Aorta (tissue), 5 donors: ENCODE measurements at places on chromosomes 2 and 18. TPM values are rescaled to one million over a fixed set of nuclear protein-coding genes. Genes with fewer than 3 reads are reported as not detected.

DNA sequence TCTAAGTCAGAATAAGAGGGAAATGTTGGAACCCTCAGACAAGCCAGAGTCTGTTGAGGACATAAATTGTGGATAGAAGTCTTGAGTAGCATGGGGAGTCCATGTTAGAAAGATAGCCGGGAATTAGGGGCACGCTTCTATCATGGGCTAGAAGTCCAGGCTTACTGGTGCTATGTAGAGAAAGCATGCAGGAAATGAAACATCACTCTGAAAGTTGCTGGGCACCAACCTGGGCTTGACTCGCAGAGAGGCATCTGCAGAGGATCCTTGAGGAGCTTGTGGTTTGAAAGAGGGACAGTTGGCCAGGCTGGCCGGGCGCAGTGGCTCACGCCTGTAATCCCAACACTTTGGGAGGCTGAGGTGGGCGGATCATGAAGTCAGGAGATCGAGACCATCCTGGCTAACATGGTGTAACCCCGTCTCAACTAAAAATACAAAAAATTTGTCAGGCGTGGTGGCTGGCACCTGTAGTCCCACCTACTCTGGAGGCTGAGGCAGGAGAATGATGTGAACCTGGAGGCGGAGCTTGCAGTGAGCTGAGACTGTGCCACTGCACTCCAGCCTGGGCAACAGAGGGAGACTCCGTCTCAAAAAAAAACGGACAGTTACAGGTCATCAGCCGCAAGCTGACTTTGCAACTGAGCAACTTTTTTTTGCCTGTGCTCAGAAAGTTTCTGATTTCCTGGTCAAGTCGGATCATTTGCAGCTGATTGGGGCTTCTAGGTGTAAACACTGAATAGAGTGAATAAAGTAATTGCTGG is 24.9 kb downstream of the CERS6 start:
- no peaks in the 10 kb centered on the region for H3K4me1 ChIP-seq
- no peak overlapping the region for H3K4me3 ChIP-seq
- no peak for DNase-seq
- no peaks in the 10 kb centered on the region for H3K36me3 ChIP-seq
- H3K27me3 ChIP-seq = no peaks in the 10 kb centered on the region

- no peak overlapping the region for H3K4me3 ChIP-seq
- DNase-seq = no peak
Measured at GRCh38 chr2:128187032-128187654, 96.1 kb downstream of the UGGT1 start.

Gene SERPINB4
- not detected for total RNA-seq

Gene PLEKHH2
- 25.4 TPM for total RNA-seq

Gene MGAT4A
- 65.8 TPM for total RNA-seq
